Hepatocyte (in vitro differentiated cells): ENCODE measurements at places on chromosomes 16 and 17.

DNA sequence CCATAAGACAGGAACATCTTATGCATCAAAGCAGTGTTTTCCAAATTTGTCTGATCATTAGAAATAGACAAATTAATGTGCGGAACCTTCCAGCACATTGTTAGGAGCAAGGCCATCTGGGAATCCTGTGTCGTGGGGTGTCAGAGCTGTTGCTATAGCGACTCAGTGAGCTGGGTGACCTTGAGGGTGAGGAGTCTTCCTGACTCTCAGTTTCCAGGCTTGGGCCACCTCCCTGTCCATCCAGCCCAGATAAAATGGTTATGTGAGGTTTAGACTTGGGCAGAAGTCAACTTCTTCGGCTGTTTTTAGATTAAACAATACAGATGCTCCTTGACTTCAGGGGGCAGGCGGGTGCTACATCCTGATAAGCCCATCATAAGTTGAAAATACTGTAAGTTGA is 20.6 kb downstream of the MT1X start:
- H3K36me3 ChIP-seq = no peaks in the 10 kb centered on the region
- no peak for DNase-seq
- no peak overlapping the region for H3K27ac ChIP-seq
- no peaks in the 10 kb centered on the region for H3K4me1 ChIP-seq
- H3K4me3 ChIP-seq = no peak overlapping the region

DNA sequence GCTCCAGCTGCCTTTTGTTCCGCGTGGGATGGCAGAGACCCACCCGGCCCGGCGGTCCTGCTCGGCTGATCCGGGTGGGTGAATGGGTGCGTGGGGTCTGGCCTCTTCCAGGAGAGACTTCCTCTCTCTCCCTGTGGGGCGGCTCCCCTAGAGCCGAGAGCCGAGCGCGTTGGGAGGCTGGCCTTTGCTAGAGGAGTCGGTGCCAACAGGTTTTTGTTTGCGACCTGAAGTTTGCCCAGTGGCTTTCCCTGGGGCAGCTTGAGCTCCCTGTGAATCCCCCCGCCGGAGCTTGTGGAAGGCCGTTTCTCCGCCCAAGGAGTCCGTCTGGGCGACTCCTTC is 970 bp downstream of the EPN2 start:
- peak overlapping the region; percentile 99 for H3K4me3 ChIP-seq
- DNase-seq = peak; percentile 63
- H3K4me1 ChIP-seq = peaks cover 9% of the 10 kb centered on the region
- H3K36me3 ChIP-seq = no peaks in the 10 kb centered on the region
- H3K27me3 ChIP-seq = no peaks in the 10 kb centered on the region

DNA sequence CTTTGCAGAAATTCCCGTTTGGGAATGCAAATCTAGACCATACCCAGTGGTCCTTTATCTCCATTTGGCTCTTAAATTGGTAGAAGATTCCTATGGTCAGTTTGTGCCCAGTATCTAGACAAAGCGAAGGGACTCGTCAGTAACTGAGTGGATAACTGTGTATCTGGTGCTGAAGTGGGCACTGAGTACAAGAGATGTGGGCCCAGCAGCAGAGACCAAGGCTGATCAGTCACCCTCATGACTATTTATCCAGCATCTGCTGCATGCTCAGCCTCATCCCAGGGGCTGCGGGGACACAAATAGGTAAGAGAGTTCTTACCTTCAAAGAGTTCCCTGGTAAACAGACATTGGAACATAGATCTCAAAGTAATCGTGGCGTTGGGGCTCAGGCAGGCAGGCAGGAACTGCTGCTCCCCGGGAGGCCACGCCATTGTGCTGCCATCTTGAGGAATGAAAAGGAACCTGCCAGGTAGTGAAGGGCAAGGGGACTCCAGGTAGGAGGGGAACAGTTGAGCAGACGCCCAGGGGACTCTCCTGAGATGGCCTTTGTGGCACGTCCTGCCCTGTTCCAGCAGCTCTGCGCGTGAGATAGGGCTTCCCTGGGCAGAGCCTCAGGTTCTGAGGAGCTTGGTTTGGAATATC is 10.3 kb downstream of the NT5M start:
- H3K27me3 ChIP-seq = no peaks in the 10 kb centered on the region
- no peak overlapping the region for H3K4me3 ChIP-seq
- H3K36me3 ChIP-seq = no peaks in the 10 kb centered on the region
- no peak overlapping the region for H3K27ac ChIP-seq
- DNase-seq = peak; percentile 77

- no peak overlapping the region for H3K27ac ChIP-seq
- DNase-seq = no peak
- peaks cover 4% of the 10 kb centered on the region for H3K27me3 ChIP-seq
- no peak overlapping the region for H3K4me3 ChIP-seq
These were observed 342.2 kb upstream of the TNRC6C start for GRCh38 chr17:77616254-77616731.

GRCh38 chr17:57834146-57834741 is 15.6 kb downstream of the MRPS23 start:
- H3K4me3 ChIP-seq = no peak overlapping the region
- no peak overlapping the region for H3K27ac ChIP-seq
- DNase-seq = no peak
- no peaks in the 10 kb centered on the region for H3K27me3 ChIP-seq
- no peaks in the 10 kb centered on the region for H3K4me1 ChIP-seq

GRCh38 chr17:69090365-69090764 is 29.6 kb upstream of the ABCA9 start:
- H3K27me3 ChIP-seq = no peaks in the 10 kb centered on the region
- peaks cover 5% of the 10 kb centered on the region for H3K4me1 ChIP-seq
- H3K4me3 ChIP-seq = no peak overlapping the region
- H3K27ac ChIP-seq = no peak overlapping the region

DNA sequence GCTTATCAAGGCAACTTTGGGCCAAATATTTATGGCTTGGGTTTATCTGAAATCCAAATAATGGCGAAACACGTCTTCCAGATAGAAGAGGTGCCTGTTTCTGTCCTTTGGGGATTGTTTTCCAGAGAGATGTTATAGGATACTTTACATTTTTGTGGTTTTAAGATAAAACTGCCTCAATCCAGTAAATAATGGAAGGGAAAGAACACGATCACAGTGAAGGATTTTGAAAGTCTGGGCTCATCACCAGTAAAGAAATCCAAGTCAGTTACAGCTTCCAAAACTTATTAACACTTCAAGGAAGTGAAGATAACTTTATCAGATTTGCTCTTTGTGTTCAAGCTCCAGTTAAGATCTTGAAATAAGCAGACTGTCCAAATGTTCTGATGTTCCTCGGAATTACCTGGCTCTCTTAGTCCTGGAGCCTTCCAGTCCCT is 30.1 kb downstream of the DNAH2 start:
- H3K4me3 ChIP-seq = no peak overlapping the region
- no peak for DNase-seq
- H3K4me1 ChIP-seq = peaks cover 24% of the 10 kb centered on the region
- H3K36me3 ChIP-seq = no peaks in the 10 kb centered on the region
- peak overlapping the region; percentile 81 for H3K27ac ChIP-seq

DNA sequence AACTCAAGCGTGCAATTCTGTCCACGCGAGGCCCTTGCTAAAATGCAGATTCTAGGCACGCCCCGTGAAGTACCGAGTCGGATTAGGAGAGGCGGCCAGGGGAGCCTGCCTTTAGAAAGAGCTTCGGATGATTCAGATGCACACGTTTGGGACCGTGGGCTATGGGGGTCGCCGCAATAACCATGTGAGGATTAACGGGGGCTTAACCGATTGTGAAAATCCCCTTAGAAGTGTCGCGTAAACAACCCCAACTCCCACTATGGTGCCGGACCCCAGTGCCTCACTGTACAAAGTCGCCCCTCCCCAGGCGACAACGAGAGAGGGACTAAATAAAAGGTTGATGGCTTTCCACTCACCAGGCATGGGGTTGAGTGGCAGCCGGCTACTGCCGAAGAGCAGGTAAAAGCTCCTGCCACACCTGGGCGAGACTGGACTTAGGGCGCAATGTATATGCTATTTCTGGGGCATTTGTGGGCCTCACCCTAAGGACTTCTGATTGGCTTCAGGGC is 635 bp upstream of the SP2 start:
- peak; percentile 45 for DNase-seq
- H3K36me3 ChIP-seq = no peaks in the 10 kb centered on the region
- peak overlapping the region; percentile 21 for H3K4me3 ChIP-seq
- H3K4me1 ChIP-seq = peaks cover 13% of the 10 kb centered on the region
- peak overlapping the region; percentile 76 for H3K27ac ChIP-seq

- H3K4me3 ChIP-seq = no peak overlapping the region
- DNase-seq = peak; percentile 92
- peaks cover 4% of the 10 kb centered on the region for H3K4me1 ChIP-seq
- no peaks in the 10 kb centered on the region for H3K36me3 ChIP-seq
These were observed 6.7 kb downstream of the HS3ST3A1 start for GRCh38 chr17:13594762-13595598.

DNA sequence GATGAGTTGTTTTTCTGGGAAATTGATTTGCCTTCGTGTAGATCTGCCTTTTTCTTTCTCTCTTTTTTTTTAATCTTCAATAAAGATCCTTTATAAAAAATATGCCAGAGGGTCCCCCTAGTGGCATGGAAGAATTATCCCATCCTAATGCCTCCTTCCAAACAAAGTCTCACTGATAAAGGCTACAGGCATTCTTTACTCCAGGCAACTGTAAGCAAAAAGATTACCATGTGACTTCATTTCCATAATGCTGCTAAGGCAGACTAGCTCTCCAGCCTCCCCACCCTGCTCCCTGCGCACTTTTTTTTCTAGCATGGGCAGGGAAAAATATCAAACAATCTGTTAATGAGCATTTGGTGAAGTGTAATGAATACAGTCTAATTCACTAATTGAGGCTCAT is 220.2 kb upstream of the CDH8 start:
- peaks cover 12% of the 10 kb centered on the region for H3K4me1 ChIP-seq
- no peak overlapping the region for H3K4me3 ChIP-seq
- H3K36me3 ChIP-seq = no peaks in the 10 kb centered on the region
- DNase-seq = peak; percentile 15
- H3K27ac ChIP-seq = no peak overlapping the region
- no peaks in the 10 kb centered on the region for H3K27me3 ChIP-seq

- no peaks in the 10 kb centered on the region for H3K4me1 ChIP-seq
- H3K4me3 ChIP-seq = no peak overlapping the region
- DNase-seq = no peak
- no peaks in the 10 kb centered on the region for H3K36me3 ChIP-seq
These were observed 9.4 kb downstream of the CPNE7 start for GRCh38 chr16:89584768-89585549.

- H3K36me3 ChIP-seq = no peaks in the 10 kb centered on the region
- H3K4me1 ChIP-seq = no peaks in the 10 kb centered on the region
- H3K4me3 ChIP-seq = no peak overlapping the region
- H3K27me3 ChIP-seq = no peaks in the 10 kb centered on the region
These were observed 183.8 kb upstream of the XYLT1 start for GRCh38 chr16:17654571-17654970.

DNA sequence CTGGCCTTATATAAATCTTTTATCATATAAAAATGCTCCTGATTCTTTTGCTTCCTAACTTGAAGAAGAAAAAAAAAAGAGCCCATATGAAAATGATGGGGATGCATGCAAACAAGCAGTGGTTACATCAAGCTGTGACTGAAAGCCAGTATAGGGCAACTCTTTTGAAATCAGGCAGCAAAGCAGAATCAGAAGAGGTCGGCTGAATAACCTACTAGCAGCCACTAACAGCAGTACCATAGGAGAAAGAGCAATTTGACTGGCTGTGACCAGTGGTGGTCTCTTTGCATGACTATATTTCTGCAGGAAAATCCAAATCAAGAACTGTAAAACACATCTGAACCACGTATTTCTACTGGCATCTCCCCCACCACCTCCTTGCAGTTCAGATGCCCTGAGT is 161.9 kb upstream of the C17orf78 start:
- no peak overlapping the region for H3K27ac ChIP-seq
- H3K36me3 ChIP-seq = no peaks in the 10 kb centered on the region
- H3K4me1 ChIP-seq = no peaks in the 10 kb centered on the region

- no peak for DNase-seq
- H3K4me1 ChIP-seq = peaks cover 3% of the 10 kb centered on the region
- no peaks in the 10 kb centered on the region for H3K27me3 ChIP-seq
- H3K4me3 ChIP-seq = no peak overlapping the region
- no peak overlapping the region for H3K27ac ChIP-seq
- H3K36me3 ChIP-seq = no peaks in the 10 kb centered on the region
These were observed 6.9 kb downstream of the MLLT6 start for GRCh38 chr17:38711792-38712571.

- H3K27me3 ChIP-seq = no peaks in the 10 kb centered on the region
- DNase-seq = no peak
- H3K4me3 ChIP-seq = no peak overlapping the region
- no peaks in the 10 kb centered on the region for H3K36me3 ChIP-seq
- H3K4me1 ChIP-seq = no peaks in the 10 kb centered on the region
- H3K27ac ChIP-seq = no peak overlapping the region
These were observed 4.3 kb upstream of the MYH3 start for GRCh38 chr17:10661437-10661836.

- H3K4me1 ChIP-seq = peaks cover 5% of the 10 kb centered on the region
- H3K36me3 ChIP-seq = no peaks in the 10 kb centered on the region
- H3K27ac ChIP-seq = no peak overlapping the region
- no peak overlapping the region for H3K4me3 ChIP-seq
- H3K27me3 ChIP-seq = no peaks in the 10 kb centered on the region
These were observed 66.2 kb upstream of the LYRM9 start for GRCh38 chr17:27959382-27959709.

- no peak overlapping the region for H3K4me3 ChIP-seq
- no peak overlapping the region for H3K27ac ChIP-seq
- H3K27me3 ChIP-seq = no peaks in the 10 kb centered on the region
These were observed 417.2 kb upstream of the C16orf82 start for GRCh38 chr16:26649381-26650045.

- no peaks in the 10 kb centered on the region for H3K4me1 ChIP-seq
- no peaks in the 10 kb centered on the region for H3K27me3 ChIP-seq
- no peak overlapping the region for H3K4me3 ChIP-seq
- DNase-seq = peak; percentile 83
- H3K27ac ChIP-seq = no peak overlapping the region
These were observed 15.4 kb upstream of the CTCF start for GRCh38 chr16:67546761-67547422.

- no peaks in the 10 kb centered on the region for H3K36me3 ChIP-seq
- no peak for DNase-seq
- peaks cover 48% of the 10 kb centered on the region for H3K4me1 ChIP-seq
- peak overlapping the region; percentile 66 for H3K27ac ChIP-seq
These were observed 191.6 kb downstream of the CCDC182 start for GRCh38 chr17:57553526-57553925.

DNA sequence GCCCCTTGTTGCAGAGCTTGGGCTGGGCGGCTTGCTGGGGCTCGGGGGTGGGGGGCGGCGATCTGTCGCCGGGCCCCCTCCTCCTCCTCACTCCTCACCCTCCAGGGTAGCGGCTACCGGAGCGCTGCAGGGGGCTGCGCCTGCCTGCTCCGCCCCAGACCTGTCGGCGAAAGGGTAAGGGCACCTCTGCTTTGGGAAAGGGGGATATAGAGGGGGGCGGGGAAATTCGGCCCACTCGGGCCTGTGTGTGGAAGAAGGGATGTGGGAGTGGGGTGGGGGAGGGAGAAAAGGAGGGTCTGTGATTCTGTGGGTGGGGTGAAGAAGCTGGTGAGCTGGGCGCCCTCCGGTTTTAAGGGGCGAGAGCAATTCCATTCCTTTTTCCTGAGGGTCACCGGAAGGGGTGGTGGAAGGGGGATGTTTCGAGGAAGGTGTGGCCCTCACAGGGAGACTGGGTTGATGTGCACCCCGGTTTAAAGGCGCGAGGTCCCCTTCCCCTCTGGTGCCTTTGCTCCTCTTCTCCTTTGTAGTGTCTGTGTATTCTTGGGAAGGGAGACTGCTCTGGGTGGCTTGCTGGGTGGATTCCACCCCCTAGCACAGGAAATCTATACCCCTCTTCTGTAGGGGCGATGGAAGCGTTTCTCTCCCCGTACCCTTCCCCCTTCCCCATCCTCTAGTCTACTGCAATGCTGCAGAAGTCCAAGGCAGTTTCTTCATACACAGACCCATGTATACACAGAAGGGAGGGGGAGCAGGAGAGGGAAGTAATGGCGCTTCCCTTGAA is 878 bp downstream of the TAOK1 start:
- H3K27me3 ChIP-seq = no peaks in the 10 kb centered on the region
- H3K4me3 ChIP-seq = peak overlapping the region; percentile 94
- DNase-seq = peak; percentile 62
- H3K36me3 ChIP-seq = no peaks in the 10 kb centered on the region
